Activated CD4-positive, alpha-beta T cell treated with anti-CD3 and anti-CD28 coated beads, Interleukin-2, Interleukin-4, amounts not matched to agents 100 ng/mL and 50 ng/mL, durations not matched to agents 16 hours and 8 hours (primary cell): ENCODE measurements at places on chromosomes 2 and 18.

- DNase-seq = peak; percentile 42
These were observed 27.1 kb downstream of the ST3GAL5 start for GRCh38 chr2:85861650-85862049.

GRCh38 chr2:37643730-37644078, 27.7 kb downstream of the CDC42EP3 start:
- no peak for DNase-seq

DNA sequence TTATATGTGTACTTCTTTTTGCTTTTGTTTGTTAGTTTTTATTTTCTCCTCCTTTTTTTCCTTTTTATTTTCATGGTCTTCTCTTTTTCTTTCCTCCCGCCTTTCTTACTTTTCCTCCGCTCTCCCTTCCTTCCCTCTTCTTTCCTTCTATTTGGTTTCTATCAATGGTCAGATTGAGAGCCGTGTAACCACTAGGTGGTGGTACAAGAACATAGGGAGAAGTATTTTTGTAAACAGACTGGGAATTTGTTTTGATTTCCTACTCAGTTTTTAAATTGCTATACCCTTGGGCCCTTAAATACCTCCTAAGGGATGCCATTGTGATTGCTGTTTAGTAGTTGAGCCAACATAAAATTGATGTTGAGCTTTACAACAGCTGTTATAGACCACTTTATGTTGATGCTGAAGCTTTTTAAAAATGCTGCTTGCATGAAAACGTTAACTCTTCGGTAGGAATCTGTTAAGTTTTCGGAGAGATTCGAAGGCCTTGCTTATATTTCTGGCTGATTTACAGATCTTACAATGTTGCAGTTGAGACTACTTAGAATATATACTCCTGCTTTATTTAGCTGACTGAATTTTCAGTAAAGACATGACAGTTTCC, 124.2 kb downstream of the UBE2E3 start:
- peak; percentile 22 for DNase-seq

GRCh38 chr2:240600451-240600961, 14.0 kb downstream of the CAPN10 start:
- DNase-seq = no peak

DNA sequence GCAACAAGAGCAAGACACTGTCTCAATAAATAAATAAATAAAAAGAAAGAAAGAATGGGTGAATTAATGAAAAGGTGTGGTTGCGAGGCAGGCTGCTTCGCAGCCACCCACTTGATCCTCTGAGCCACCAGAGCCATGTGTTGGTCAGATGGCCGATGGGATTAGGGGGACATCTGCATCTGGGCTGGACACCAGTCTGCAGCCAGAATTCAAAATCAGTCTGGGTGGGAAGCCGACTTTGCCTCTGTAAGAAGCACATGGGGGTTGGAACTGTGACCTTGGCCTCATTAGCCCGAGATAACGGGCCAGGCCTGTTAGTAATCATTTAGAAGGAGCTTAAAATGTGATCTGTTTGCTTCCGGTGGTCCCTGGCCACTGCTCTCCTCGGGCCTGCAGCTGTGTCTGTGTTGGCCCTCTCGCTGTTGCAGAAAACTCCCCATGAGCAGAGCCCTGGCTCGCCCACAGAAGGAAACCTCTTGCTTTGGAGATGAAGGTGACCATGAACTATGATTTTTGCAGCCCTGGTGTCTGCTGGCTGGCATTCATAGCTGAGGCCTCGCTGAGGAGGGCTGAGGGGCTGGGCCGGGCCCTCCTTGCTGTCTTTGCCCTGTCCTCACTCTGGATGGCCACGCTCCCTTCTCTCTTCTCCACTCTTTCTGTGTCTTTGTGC, 94.4 kb downstream of the DYSF start:
- DNase-seq = no peak

- DNase-seq = no peak
These were observed 143.5 kb upstream of the NCK2 start for GRCh38 chr2:105600949-105601794.

DNA sequence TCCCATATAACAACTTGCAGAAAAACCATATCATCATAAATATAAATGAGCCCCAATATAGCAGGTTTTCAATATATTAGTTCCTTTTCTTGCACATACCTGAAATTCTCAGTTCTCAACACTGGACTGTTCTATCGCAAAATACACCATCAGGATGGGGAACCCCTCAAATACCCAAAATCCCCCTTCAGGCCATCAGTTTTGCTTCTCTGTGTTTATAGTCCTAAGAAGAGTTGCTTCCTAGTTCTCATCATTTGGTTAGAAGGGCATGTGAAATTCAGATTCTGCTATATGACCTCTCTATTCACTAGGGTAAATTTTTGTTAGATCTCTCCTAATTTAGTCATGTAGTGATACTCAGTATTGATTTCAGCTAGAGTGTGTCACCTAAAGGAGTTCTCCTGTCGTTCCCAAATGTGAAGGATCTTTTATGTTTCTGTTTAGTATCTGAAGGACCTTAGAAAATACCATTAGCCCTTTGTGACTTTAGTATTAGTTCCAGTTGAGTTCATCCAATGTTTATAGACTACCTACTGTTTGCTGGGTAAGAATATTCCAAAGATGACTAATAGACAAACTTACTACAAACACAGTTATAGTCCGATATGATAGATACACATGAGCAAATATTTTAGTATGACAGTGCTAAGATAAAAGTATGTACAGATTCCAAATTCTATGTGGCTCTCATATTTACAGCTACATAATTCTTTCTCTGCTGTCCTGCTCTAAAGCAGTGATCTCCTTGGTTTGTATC, 115.8 kb downstream of the TTC27 start:
- no peak for DNase-seq

DNA sequence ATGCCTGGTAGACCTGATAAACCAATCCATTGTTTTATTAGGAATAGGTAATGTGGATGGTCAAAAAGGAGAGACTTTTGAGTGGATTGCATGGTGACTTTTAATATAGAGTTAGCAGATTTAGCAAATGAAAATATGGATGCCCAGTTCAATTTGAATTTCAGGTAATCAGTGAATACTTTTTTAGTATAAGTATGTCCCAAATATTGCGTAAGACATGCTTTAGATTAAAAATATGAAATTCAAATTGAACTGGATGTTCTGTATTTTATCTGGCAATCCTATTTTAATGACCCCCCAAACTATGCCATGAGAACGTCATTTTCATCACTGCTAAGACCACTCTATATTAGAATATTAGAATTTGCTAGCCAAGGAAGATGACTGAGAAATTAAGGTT, 30.3 kb upstream of the TNP1 start:
- DNase-seq = no peak

DNA sequence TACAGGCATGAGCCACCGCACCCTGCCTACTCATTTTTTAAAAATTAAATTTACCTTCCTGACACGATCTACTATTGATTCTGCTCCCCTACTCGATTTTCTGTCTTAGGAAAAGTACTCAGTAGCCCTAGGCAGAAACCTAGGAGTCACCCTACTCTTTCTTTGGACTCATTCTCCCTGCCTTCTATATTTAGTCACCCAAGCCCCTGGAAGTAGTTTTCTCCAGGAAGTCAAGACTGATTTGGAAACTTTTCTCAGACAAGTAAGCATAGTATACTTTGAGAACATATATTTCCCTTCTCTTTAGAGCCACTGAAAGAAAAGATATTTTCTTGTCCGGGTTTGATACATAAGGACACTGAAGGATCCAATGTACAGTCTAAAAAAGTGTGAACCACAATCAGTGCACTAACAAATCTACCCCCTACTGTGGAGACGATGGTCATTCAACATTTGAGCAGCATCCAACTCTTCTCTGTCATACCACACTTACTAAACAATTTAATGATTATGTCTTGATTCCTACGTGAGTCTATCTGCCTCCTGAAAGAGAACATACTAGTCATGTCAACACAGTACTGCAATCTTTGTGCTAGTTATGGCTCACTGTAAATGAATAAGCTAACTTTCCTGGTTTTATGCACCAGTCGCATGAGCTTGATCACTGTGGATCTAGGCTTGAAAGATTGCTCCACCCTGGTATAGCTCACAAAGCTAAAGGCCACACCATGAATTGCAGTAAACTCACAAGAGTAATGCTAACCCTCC, 19.8 kb downstream of the YWHAQ start:
- DNase-seq = no peak

DNA sequence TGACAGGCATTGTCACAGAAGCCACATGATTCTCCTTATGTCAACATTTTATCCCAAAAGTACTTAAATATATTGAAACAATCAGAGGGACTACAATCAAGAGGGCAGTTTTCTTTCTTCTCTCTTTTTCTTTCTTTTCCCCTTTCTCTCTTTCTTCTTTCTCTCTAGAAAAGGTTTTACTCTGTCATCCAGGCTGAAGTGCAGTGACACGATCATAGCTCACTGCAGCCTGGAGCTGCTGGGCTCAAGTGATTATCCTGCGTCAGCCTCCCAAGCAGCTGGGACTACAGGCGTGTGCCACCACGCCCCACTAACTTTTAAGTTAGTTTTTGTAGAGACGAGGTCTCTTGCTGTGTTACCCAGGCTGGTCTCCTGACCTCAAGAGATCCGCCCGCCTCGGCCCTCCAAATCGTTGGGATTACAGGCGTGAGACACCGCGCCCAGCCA, 1.0 kb upstream of the PRKD3 start:
- DNase-seq = no peak

DNA sequence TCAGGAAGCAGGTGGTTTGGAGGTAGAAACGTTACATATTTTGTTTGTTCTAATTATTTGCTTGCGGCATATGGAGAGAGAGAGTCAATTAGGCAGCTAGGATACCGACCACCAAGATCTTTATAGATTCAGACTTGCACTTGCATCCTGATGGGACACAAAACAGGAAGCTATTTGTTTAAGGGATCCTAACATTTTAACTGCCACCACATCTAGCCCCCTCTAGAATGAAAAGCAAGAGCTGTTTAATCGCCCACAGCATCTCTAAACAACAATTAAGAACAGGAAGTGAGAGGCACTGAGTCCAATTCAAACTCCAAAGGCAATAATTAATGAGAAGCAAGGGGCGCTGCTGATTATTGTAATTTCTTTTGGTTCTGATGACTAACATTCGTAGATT, 182.0 kb upstream of the LINC00305 start:
- no peak for DNase-seq

DNA sequence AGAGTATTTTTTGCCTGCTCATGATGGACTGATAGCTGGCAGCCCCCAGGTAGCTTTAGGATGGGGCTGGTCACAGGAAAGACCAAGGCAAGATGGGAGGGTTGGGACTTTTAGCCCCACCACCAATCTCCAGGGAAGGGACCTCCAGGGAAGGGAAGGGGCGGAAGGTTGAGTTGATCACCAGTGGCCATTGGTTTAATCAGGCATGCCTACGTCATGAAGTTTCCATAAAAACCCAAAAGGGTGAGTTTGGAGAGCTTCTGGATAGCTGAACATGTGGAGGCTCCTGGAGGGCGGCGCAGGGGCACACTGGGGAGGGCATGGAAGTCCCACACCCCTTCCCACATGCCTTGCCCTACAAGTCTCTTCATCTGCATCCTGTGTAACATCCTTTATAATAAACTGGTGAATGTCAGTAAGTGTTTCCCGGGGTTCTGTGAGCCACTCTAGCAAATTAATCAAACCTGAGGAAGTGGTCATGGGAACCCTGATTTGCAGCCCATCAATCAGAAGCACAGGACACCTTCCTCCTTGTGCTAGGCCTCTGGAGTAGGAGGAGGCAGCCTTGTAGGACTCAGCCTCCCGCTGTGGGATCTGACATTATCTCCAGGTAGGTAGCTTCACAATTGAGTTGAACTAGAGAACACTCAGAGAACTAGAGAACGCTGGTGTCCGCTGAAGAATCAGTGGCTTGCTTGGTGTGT, 30.3 kb downstream of the RAB31 start:
- no peak for DNase-seq

- DNase-seq = no peak
These were observed 5.1 kb upstream of the CETN1 start for GRCh38 chr18:574865-575645.

DNA sequence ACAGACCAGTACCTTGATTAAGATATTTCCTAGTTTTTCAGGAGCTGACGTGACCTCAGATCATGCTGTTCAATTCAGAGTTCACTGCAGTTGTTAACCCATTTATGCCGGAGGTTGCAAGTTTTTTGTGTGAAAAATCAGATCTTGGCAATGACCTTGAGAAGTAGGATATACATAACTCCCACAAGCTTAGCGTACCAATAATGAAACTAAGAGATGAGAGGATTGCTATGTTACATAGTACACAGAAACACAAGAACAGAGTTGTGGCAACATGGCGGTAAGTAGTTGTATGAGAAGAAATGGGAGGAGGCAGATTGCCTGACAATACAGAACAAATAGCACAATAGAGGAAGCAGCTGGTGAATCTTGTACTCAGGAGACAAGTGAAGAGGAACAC, 39.1 kb downstream of the PPIG start:
- DNase-seq = peak; percentile 32

DNA sequence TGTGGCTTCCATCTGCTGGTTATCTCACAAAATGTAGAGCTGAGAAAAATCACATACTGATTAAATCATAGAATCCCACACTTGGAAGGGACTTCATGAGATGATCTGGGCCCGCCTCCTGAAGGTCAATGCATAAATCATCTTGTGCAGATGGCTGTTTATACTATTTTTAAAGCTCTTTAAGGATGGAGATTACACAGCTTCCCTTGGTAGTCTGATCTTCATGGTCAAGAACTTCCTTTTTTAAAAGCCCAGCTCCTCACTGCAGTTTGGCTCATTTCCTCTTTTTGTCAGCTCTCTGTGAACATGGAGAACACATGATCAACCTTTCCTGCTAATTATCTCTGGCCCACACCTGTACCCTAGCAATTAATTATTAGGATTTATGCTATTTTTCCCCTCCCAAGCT, 25.9 kb downstream of the GCG start:
- DNase-seq = no peak

DNA sequence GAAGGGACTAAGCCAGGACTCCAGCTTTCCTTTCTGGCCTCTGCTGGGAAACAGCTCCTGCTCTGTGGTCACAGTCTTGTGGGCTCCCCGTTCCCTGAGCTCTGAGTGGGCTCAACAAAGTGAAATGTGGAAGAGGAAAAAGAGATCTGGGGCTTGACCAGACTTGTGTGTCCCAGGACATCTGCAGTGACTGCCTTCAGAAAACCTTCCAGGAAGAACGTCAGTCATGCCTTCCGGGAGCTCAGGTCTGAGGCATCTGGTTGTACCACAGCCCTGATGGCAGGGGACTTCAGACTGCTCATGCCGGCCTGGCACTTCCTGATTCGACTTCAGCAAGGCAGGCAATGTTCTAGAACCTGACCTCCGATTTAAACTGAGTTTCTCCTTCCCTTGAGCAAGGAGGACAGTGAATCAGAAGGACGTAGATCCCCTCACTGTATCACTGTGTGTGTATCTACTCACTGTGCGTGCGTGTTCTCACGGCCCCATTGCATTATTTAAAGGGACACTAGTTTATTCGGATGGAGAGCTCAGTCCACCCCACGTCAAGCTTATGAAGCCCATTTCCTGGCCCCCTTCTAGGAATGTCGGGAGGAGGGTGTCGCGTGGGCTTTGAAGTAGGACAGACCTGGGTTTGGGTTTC, 548 bp upstream of the FBLN7 start:
- DNase-seq = no peak

GRCh38 chr2:128169094-128169493, 78.1 kb downstream of the UGGT1 start:
- DNase-seq = no peak
